Effector memory CD4-positive, alpha-beta T cell (primary cell): ENCODE measurements at places on chromosomes 6 and 20.

DNA sequence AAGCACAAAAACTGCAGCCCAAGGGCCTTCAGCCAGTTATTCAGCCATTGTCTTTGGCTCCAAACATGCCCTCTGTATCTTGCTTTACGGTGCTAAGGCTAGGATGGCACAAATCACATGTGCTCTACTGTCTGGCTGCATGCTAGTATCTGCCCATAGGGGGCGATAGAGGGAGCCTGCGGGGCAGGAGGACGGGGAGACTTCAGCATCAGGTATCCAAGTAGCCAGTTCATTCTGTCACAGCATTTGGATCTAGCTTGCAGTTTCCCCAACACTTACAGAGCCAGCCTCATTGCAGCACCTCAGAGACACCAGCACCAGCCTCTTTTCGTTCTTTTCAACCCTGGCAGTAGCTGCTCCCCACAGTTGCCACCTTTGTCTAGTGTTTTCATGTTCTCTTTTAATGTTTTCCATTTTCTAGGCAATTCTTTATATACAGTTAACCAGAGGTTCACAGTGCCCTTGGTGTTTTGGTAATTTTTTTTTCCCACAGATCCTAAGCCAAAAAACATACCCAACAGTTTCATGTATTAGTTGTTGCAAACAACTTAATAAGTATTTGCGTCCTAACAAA lies 705.9 kb downstream of the PTPRT start:
- DNase-seq = no peak

- no peak for DNase-seq
Observed at GRCh38 chr20:19026901-19027644, 185.4 kb upstream of the SLC24A3 start.

GRCh38 chr6:40723967-40724366 lies 136.8 kb upstream of the LRFN2 start:
- no peak for DNase-seq

GRCh38 chr6:43746071-43746470 lies 23.9 kb upstream of the VEGFA start:
- no peak for DNase-seq

DNA sequence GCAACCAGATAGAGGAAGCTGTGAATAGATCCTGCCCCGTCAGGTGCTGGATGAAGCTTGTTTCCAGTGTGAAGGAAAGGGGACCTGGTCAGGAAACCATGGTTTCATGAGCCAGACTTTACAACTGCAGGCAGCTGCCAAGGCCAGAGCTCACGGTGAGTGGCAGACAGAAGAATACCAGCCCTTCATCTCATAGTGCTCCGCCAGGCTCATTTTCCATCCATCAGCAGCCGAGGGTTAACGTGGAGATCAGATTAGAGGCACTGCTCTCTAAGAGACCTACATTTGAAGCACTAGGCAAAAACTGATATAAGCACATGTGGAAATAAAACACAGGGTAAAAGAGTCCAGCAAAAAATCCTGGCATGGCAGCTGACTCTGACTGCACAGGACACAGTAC lies 172.4 kb downstream of the CD24 start:
- no peak for DNase-seq

- no peak for DNase-seq
Observed at GRCh38 chr20:45963059-45964005, 8.7 kb downstream of the ZNF335 start.

GRCh38 chr6:137092018-137092417 lies 47.3 kb upstream of the IL20RA start:
- DNase-seq = no peak

DNA sequence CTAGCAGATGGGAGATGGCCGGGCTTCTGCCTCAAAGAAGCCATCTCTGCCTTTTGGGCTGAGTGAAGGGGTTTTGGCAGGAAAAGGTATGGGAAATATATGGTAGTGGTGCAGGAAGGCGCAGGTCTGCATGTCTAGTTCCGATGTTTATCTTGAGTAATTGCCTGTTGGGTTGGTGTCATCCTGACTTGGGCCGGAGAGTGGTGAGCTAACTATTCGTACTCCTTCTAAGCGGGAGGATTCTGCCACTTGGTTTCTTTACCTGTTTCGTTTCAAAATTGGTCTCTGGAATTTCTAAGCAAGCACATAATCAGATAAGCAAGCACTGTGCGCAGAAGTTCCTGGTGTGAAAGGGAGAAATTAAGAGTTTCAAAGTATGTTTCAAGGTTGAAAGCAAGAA lies 229.6 kb downstream of the SAMD5 start:
- DNase-seq = no peak

DNA sequence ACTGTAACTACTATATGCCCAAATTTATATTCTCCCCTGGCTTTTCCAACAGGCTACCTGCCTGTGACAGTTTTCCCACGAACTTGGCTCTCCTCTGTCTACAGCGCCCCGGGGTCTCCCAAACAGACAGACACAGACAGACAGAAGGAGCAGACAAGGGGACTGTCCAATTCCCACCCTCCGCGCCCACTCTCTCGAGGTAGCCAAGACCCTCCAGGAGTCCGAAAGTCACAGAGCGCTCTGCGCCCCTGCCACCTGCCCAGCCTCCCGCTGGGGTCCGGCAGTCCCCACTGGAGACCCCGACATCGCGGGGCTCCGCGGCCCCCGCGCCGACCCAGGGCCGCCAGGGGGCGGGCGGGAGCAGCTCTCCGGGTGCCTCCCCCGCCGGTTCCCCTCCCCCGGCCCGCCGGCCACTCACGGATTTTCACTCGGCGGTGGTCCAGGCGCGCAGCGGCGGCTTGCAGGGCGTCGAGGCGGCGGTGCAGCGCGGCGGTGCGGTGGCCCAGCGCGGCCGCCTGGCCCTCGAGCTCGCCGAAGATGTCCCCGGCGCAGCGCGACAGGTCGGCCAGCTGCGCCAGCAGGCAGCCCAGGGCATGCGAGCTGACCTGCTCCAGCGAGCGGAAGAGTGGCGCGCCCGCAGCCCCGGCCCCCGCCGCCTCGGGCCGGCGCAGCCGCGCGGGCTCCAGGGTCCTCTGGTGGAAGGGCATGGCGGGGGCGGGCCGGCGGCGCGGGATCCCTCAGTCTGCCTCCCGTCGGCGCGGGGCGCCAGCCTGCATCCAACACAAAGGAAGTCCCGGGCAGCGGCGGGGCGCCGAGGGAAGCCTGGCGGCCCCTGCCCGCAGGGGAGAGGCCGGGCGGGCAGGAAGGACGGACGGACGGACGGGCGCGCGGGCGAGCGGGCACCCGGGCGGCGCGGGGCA lies 81.3 kb upstream of the CCDC28A start:
- no peak for DNase-seq

DNA sequence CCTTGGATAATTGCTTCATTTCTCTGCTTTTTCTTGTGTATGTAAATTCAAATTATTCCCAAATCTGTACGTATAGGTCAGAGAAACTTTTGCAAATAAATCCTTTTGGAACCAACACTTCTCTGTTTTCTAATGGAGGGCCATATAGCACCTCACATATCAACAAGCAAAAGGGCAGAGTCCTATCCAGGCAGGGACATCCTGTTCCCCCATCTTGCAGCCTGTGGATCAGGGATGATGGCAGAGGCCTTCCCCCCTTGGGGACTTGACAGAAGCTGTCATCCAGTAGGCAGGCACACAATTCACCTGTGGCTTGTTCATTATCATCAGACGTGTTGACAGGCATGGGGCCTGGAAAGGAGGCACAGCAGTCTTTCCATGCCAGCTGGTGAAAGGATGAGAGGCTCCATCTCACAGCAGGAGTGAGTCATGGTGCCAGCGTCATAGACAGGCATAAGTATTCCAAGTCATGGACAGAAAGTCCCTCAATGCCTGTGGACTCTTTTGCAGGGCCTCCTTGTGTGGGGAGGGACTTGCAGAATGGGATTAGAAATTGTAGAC lies 31.8 kb upstream of the PLEKHG1 start:
- no peak for DNase-seq

GRCh38 chr6:71982389-71982788 lies 96.0 kb downstream of the RIMS1 start:
- no peak for DNase-seq

DNA sequence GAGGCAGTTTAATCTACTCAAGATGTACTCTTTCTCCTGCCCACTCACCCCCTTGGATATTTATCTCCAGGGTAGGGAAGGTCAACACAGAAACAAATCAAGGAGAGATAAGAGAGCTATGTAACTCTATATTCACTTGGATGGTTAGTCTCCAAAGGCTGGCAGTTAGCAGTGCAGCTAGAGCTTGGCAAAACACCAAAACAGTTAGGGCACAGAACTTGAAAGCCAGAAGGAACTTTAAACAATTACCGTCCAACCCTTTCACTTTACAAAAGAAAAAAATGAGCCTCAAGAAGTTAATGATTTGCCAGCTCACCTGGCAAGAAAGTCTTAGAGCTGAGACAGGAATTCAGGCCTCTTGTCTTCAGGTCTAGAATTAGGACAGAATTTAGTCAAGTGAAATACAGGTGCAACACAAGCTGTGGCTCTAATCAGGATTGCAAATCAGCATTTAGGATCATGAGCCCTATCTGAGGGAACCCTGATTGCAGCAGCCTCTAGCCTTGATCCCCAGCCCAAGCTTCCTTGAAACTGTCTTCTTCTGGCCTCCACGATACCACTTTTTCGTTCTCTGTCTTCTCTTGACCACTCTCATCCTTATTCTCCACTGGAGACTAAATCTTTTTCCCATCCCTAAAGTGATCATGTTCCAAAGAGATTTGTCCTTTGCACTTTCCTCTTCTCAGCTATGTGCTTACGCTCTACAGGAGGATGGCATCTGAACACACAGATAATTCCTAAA lies 14.9 kb downstream of the NEDD9 start:
- no peak for DNase-seq

GRCh38 chr6:40232698-40233097 lies 298.4 kb upstream of the MOCS1 start:
- DNase-seq = no peak

- no peak for DNase-seq
Observed at GRCh38 chr6:61168878-61169277, 1117.1 kb downstream of the KHDRBS2 start.

- DNase-seq = no peak
Observed at GRCh38 chr20:39259010-39259803, 297.1 kb downstream of the DHX35 start.

DNA sequence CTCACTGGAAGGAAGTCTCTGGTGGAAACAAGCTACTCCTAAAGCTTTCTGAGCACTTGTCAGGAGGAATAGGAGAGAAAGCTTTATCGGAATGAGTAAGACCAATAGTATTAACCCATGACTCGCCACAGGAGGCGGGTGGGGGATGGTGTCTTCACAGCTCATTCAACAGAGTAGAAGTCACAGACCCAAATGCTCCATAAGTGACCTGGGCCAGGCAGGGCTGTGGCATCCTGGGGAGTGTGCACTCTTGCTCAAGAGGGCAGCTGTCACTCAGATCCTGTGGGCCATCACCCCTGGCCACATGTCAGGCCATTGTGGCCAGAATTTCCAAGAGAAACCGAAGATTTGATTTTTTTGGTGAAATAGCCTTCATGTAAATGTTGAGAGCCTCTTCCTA lies 116.0 kb downstream of the SYCP2 start:
- no peak for DNase-seq

- DNase-seq = no peak
Observed at GRCh38 chr6:37820718-37821079, 1.2 kb downstream of the ZFAND3 start.

DNA sequence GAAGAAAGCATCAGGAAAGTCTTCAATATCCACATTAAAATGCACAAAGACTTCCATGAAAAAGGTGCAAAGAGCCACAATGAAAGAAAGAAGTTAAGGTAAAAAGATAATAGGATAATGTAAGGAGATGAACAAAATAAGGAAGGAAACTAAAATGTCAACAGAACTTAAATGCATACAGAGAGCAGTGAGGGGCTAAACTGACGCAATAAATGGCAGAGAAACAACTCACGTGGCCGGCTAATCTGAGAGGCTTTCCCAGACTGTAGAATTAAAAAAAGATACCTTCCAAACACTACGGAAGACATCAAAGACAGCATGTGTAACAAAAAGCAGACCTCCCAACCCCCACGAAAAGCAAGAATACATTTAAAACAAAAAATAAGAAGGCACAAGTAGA lies 73.7 kb downstream of the GMDS start:
- no peak for DNase-seq

- DNase-seq = peak; percentile 51
Observed at GRCh38 chr6:166540631-166541331, 45.7 kb downstream of the RAMACL start.

DNA sequence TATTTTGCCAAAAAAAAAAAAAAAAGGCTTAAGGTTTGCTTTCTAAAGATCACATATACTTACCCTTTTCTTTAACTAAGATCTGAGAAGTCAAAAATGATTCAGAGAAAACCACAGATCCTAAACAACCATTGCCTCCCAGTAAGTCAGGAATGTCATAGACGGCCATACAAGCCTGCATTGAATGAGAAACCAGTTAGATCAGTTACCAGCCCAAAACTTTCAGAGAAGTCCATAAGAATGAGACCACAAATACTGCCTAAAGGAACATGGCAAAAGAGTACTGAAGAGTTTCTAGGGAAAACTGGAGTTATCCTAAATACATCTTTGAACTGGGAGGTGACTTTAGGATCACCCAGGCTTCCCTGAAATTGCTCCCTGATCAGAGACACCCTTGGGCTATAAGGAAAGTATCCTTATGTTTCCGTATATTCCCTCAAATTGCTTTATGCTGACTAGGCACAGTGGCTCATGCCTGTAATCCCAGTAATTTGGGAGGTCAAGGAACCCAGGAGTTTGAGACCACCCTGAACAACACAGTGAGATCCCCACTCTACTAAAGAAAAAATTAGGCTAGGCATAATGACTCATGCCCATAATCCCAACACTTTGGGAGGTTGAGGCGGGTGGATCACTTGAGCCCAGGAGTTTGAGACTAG lies 79.4 kb upstream of the SLC4A11 start:
- no peak for DNase-seq

DNA sequence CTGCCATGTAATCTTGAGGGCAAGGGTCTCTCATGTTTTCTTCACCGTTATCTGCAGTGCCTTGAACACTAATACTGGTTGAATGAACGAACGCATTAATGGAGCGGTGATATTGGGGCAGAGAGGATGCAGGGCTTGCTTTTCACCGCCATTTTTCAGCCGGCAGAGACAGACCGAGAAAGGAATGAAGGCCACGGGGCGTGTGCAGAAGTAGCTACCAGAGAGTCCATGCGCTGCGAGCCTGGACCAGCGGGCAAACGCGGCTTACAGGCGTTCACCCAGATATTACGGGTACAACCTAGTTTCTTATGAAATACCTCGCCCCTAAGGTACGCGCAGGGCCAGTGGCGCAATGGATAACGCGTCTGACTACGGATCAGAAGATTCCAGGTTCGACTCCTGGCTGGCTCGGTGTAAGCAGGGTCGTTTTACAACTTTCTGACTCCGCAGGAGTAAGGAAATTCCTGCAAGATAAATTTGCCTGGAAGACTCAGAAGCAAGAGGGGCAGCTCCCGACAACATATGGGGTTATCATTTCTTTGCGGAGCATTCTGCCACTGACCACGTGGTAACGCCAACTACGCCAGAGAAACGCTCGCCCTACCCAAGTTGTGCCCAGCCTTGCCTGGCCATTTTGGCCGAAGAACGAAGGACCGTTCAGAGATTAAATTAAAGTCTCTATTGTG lies 863 bp upstream of the HMGN4 start:
- peak; percentile 83 for DNase-seq
